ENCODE measurements at places on chromosomes 5 and 9.

GRCh38 chr5:96434201-96434645 is 1.2 kb upstream of the PCSK1 start:
- DNase-seq: peak; percentile 76

DNA sequence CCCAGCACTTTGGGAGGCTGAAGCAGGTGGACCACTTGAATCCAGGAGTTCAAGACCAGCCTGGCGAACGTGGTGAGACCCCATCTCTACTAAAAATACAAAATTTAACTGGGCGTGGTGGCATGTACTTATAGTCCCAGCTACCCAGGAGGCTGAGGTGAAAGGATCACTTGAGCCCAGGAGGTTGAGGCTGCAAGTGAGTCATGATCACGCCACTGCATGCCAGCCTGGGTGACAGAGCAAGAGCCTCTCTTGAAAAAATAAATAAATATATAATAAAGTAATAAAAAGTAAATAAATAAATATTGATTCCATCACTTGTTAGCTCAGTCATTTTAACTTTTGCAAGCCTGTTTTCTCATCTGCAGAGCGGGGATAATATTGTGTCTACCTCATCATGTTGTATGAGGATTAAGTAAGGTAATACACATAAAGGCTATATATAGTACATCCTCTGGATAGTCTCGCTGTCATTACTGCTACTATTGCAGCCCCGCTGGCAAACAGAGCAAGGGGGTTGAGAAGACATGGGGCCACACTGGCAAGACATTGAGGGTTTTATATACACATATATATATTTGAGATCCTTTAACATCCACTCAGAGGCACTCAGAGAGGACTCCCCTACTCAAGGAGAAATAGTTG is 210.9 kb downstream of the C9orf152 start:
- DNase-seq: no peak

DNA sequence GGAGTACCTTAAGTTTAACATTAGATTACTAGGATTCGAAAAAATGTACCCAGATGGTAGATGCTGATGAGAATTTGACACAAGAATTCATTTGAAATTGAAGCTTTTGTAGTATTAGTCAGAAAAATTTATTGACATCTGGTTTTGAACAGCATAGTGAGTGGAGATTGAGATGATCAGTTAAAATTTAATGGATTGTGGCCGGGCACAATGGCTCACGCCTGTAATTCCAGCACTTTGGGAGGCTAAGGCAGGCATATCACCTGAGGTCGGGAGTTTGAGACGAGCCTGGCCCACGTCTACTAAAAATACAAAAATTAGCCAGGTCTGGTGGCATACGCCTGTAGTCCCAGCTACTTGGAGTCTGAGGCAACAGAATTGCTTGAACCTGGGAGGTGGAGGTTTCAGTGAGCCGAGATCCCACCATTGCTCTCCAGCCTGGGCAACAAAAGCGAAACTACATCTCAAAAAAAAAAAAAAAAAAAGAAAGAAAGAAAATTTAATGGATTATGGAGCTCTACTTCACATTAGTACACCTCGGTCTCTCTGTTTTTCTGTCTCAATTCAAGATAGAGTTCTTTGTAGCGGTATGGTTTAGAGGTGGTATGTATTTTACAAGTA is 21.0 kb downstream of the NDFIP1 start:
- DNase-seq: no peak

DNA sequence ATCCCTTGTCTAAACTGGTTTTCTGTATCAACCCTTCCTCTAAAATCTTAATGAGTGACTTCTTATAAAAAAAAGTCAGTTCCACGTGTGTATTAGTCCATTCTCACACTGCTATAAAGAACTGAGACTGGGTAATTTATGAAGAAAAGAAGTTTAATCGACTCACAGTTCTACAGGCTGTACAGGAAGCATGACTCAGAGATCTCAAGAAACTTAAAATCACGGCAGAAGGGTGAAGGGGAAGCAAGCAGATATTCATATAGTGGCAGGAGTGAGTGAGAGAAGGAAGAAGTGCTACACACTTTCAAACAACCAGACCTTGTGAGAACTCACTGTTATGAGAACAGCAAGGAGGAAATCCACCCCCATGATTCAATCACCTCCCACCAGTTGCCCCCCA is 307.8 kb upstream of the ARRDC3 start:
- DNase-seq: peak; percentile 14

- no peak for DNase-seq
These were observed 253.7 kb downstream of the SPOCK1 start for GRCh38 chr5:137245438-137245837.

DNA sequence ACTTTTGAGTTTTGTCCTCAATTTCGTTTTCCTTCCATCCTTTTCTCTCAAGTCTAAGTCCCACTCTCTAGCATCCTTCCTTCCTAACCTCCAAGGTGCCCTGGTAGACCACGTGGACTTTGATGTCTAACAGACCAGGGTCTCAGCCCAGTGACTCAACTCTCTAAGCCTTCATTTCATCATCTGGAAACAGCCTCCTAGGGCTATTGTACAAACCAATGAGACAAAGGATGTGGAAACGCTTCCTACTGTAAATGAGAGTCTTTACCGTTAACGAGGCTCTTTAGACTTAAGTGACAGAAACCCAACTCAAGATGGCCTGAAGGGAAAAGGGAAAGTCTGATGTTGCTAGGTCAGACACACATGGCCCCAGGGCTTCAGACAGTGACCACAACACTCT is 49.2 kb upstream of the CPLX2 start:
- no peak for DNase-seq

- DNase-seq: no peak
These were observed 172.8 kb downstream of the RFK start for GRCh38 chr9:76221423-76221822.

DNA sequence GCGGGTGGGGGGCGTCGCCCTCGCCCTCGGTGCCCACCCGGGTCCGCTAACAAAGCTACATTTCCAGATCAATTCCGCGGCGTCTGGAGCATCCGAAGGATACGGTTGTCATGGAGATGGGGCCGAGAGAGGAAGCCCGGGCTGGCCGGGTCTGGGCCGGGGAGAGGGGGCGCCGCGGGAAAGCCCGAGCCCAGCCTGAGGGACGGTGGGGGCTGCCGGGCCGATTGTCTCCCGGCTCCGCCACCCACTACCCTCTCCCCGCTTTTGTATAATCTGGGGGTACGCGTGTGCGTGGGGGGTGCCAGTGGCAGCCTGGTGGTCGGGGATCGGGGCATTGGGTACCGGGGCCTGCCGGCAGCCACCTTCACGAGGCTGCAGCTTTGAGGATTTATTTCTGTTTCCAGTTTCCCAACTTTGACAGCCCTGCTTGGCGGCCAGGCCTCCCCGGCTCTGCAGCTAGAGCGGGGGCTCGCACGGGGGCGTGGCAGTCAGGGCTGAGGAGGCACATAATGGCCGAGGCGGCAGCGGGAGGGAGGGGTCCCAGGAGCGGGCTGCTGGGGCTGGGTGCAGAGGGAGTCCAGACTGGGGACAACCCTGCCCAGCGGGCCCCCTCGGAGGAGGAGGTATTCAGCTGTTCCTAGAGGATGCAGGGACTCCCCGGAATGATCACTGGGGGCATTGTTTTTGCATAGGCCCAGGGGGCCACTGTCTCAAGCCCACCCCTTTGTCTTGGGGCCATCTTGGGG is 626 bp downstream of the PSD2 start:
- no peak for DNase-seq

GRCh38 chr9:129242971-129243561 is 65.0 kb upstream of the IER5L start:
- no peak for DNase-seq

DNA sequence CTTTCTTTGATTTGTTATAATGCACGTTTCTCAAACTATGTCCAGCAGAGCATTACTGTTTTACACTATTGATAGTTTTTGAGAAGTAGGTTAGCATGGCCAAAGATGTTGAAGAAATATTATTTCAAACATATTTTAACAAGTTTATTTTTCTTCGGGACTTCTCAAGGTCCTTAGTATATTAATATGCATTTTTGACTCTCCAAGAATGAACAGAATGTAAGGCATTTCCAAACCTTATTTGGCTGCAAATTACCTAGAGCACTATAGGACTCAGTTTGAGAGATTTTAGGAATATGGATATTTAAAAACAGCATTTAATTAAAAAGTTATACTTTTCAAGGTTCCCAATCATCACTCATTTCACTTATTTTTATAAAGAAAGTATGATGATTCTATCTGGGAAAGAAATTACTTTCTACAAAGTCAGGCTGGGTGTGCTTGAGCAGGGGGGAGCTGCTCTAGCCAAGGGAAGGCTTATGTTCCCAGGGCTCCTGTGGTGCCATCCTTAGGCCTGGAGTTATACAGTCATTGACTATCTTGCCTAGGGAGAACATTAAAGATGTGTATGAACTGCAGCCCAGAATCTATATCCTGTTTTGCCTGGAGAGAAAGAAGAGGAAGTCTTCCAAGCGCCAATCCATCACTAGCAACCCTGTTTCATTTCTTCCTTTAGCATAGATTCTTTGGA is 27.6 kb upstream of the NREP start:
- DNase-seq: no peak

All from astrocyte of the spinal cord (primary cell).